NCI-H2081 (cell line): ENCODE measurements at places on chromosomes 1 and 21.
A peak's percentile ranks its signal among the peaks of the same experiment; 100 is the strongest.

GRCh38 chr1:71780681-71781080 is 501.7 kb downstream of the NEGR1 start:
- DNase-seq: no peak

DNA sequence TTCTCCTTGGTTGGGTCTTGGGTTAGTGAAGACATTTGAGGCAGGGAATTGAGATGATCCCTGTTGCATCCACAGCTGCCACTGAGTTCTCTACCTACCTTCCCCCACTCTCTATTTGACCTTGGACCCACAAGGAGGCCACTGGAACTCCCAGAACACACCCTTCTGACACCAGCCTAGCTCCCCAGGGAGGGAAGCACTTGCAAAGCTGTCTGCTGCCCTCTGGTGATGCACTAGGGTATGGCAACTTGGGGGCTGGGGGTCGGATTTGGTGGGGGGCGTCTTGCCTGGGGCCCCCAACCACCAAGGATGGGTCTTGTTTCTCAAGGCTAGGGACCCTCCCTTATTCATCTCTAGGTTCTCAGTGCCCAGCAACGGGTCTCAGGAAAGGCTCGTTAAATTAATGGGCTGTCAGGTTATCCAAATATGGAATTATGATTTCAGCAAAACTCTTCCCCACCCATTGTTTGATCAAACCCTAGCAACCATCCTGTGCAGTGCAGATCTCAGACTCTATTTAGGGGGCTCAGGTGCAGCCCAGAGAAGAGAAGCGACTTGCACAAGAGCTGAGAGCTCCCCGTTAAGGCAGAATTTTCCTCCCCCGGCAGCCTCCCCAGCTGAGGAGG is 177.8 kb upstream of the KLHDC7A start:
- DNase-seq: no peak

GRCh38 chr1:169890761-169891538 is 2.7 kb downstream of the SCYL3 start:
- no peak for DNase-seq

- no peak for DNase-seq
Measured at GRCh38 chr1:162004441-162004950, 19.2 kb downstream of the OLFML2B start.

DNA sequence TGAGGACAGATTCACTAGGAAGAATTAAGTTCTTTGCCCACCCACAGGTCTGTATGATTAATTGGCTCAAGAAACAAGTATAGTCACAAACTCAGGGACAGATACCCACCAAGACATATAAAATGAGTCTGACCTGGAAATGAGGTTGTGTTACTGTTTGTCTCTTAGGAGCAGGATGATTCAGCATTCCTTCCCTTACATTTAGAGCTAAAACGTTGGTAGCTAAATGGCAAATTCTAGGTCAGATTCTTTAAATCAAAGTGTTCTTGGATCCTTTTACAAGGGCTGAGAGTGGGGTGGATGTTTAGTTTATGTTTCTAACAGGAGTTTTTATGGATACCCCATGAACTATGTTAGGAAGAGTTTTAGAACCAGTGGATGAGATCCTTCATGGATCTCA is 4.7 kb downstream of the RIMKLA start:
- no peak for DNase-seq

- no peak for DNase-seq
Measured at GRCh38 chr1:60908159-60908558, 174.2 kb upstream of the NFIA start.

DNA sequence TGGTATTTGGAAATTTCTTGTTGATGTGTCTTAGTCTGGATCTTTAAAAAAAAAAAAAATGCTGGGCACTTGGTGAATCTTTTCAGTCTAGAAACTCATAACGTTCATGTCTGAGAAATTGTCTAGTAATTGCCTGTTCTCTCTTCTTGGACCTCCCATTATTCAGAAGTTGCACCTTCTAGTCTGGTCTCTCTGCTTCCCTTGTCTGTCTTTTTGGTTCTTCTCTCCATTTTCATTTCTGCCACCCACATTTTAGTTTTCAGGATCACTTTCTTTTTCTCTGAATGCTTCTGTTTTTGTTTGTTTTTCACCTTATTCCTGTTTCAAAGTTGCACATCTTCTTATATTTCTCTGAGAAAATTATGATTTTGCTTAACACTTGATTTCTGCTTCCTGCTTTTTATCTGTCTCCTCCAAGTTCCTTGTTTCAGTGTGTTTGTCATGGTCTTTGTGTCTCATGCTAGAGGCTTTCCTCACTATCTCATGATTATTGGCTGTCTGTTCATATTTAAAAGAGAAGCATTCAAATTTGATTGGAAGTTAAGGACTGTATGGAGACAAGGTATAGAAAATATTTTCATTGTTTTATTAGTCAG is 21.3 kb downstream of the BACE2 start:
- no peak for DNase-seq

GRCh38 chr1:4072481-4073153 is 172.5 kb upstream of the C1orf174 start:
- DNase-seq: no peak

DNA sequence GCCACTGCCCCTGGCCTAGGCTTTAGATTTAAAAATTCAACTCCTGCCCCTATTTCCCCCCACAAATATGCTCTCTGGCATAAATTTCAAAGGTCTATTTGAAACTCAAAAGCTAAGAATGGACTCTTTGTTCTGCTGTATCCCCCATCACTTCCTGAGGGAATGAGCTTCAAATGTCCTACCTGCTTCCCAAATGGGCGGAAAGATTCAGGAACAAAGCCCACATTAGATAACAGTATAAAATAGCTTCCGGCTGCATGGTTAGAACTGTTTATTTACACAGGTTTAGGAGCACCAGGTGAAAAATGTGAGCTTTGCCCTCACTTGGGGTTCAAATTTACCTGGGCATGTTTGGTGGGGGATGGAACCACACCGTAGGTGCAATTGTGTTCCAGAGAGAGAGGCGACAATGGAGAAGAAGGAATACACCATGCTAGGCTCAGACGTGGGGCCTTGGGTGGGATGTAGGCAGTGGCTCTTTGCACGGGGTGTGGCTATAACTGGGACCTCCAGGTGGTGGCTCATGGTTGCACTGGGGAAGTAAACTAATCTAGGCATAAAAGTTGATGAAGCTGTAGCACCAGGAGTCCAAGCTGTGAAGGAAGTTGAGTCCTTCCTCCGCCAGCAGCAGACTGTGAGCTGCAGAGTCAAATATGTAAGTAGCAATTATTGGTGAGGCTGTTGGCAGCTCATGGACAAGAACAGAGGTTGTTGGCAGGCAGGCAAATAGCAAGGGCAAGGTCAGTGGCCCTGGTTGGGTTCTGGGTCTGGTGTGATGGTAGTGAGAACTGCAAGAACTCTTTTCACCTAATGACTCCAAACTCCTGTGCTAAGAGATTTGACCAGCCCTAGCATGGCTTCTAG is 41.5 kb upstream of the SRSF10 start:
- no peak for DNase-seq

DNA sequence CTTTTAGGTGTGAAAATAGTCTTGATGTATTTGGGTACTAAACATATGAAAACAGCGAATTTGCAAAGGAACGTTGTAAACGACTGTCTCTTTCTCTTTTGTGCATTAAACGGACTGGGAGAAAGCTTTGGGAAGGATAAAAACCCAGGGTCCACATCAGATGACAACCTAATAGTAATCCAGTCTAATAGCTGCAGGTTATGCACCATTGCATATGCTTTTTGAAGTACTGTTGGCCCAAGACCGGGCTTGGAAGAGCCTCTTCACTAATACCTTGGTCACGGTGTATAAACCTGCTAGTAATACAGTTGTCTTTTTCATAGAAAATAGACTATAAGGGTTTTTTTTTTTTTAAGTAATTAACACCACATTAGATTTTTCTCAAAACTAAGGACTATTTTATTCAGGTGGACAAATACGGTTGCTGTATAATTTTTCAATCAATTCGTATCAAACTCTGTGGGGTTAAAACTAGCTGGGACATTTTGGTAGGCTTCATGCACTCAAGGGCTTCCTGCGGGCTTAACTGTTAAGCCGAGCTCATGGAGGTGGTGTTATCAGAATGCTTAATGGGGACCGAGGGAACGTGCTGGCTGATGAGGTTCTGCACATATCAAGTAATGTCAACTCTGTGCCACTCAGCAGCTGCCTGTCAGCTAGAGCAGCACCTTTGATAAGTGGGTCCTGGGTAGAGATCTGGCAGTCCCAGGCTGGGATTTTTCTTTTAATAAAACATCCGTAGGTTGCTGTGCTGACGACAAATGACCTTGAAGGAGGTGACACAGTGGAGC is 2.1 kb downstream of the RYR2 start:
- DNase-seq: no peak

- no peak for DNase-seq
Measured at GRCh38 chr1:219460896-219461815, 151.7 kb downstream of the ZC3H11B start.

GRCh38 chr21:36636016-36636415 is 62.9 kb upstream of the SIM2 start:
- no peak for DNase-seq

- DNase-seq: no peak
Measured at GRCh38 chr1:38690790-38691449, 168.7 kb downstream of the RRAGC start.

GRCh38 chr1:61439234-61439633 is 285.7 kb downstream of the TM2D1 start:
- DNase-seq: no peak

GRCh38 chr21:27152996-27153395 is 186.1 kb upstream of the ADAMTS5 start:
- DNase-seq: no peak

GRCh38 chr1:162633081-162633762 is 958 bp downstream of the DDR2 start:
- no peak for DNase-seq

GRCh38 chr21:39363607-39364555 is 15.0 kb upstream of the HMGN1 start:
- no peak for DNase-seq

- peak; percentile 36 for DNase-seq
Measured at GRCh38 chr1:110210604-110211495, 736 bp downstream of the KCNC4 start.

- DNase-seq: peak; percentile 83
Measured at GRCh38 chr1:229572286-229572685, 13.8 kb upstream of the ABCB10 start.

GRCh38 chr1:48203287-48203900 is 19.1 kb upstream of the SLC5A9 start:
- peak; percentile 44 for DNase-seq

DNA sequence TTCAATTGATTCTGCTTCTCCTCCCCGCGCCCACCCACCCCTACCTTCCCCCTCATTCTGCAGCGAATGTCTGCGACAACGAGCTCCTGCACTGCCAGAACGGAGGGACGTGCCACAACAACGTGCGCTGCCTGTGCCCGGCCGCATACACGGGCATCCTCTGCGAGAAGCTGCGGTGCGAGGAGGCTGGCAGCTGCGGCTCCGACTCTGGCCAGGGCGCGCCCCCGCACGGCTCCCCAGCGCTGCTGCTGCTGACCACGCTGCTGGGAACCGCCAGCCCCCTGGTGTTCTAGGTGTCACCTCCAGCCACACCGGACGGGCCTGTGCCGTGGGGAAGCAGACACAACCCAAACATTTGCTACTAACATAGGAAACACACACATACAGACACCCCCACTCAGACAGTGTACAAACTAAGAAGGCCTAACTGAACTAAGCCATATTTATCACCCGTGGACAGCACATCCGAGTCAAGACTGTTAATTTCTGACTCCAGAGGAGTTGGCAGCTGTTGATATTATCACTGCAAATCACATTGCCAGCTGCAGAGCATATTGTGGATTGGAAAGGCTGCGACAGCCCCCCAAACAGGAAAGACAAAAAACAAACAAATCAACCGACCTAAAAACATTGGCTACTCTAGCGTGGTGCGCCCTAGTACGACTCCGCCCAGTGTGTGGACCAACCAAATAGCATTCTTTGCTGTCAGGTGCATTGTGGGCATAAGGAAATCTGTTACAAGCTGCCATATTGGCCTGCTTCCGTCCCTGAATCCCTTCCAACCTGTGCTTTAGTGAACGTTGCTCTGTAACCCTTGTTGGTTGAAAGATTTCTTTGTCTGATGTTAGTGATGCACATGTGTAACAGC is 339.9 kb downstream of the NTNG1 start:
- DNase-seq: no peak

- no peak for DNase-seq
Measured at GRCh38 chr1:179632868-179633267, 41.2 kb downstream of the TDRD5 start.

DNA sequence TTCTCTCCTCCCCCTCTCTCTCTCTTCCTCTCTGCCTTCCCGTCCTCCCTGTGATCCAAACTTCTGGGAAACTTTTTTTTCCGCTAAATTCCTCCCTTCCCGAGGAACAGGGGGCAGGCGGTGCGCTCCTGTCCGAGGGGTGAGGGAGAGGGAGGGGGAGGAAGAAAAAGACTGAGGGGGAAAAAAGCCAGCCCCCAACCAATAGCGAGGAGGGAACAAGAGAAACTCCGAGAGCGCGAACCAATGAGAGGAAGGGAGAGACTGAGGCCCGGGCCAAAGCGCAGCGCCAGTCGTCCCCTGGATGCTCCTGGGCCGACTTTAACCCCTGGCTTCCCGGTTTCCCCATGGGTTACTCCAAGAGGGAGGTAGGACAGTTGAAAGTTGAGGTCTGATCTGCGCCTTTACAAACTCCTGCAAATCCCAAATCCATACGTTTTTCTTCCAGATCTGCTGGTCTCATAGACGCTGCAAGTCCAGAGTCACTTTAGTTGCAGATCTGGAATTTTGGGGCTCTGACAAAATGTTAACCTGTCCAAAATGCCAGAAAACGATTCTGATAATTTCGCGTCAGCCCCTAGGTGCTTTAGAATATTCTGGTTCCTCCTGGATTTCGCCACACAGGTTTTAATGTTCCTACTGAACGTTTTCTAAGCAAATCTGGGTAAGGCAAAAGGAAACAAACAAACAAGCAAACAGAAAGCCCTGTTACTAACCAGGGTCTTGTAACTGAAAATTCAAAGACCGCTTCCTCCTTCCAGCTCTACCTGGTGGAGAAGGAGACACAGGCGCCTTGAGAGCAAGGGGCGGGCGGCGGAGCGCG is at the start of gene TBX15:
TBX15 (minus strand) TSS at position 158 of the 820 bp plus-strand sequence. CDS start 548 bp downstream, outside the sequence.
- DNase-seq: no peak

GRCh38 chr1:97271916-97272788 is 550.6 kb downstream of the PTBP2 start:
- DNase-seq: no peak

DNA sequence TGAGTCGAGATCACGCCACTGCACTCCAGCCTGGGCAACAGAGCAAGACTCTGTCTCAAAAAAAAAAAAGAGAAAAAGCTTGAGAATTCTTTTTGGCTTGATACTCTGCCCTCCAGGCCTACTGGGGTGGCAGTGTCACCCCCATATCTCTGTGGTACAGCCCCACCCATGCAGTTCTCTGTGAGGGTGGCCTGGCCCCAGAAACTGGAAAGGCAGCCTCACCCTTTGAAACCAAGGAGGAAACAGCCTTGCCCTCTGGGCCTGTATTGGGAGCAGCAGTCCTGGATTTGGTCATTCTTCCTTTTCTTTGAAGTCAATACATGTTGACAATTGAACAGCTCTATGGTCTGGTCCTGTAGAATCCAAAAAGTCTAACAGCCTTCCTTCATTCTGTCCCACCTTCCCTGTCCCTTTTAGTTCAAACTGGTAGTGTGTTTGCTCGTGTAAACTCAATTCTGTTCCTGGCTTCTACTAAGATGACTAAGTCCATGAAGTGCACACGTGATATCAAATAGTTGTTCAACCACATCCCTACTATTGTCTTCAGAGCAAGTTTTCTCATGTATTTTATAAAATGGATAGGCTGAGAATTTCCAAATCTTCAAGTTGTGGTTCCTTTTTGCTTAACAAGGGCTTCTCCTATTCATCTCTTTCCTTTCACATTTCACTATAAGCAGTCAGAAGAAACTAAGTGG is 13.2 kb downstream of the ST7L start:
- no peak for DNase-seq
